ENCODE measurements at places on chromosomes 1 and 21. TPM values are rescaled to one million over a fixed set of nuclear protein-coding genes. Genes with fewer than 3 reads are reported as not detected.

- DNase-seq, result no peak
- no peaks in the 10 kb centered on the region for H3K36me3 ChIP-seq
- H3K4me3 ChIP-seq, result no peak overlapping the region
- no peak overlapping the region for H3K27ac ChIP-seq
Measured at GRCh38 chr1:184033711-184034167, 3.8 kb downstream of the COLGALT2 start.

GRCh38 chr1:50252196-50252595 is 143.5 kb downstream of the ELAVL4 start:
- no peaks in the 10 kb centered on the region for H3K36me3 ChIP-seq
- no peak overlapping the region for H3K4me3 ChIP-seq
- no peak for DNase-seq
- H3K27ac ChIP-seq, result no peak overlapping the region

GRCh38 chr1:108801101-108801500 is 54.6 kb downstream of the STXBP3 start:
- H3K27me3 ChIP-seq, result no peaks in the 10 kb centered on the region
- H3K27ac ChIP-seq, result no peak overlapping the region
- no peak for DNase-seq
- no peaks in the 10 kb centered on the region for H3K36me3 ChIP-seq

DNA sequence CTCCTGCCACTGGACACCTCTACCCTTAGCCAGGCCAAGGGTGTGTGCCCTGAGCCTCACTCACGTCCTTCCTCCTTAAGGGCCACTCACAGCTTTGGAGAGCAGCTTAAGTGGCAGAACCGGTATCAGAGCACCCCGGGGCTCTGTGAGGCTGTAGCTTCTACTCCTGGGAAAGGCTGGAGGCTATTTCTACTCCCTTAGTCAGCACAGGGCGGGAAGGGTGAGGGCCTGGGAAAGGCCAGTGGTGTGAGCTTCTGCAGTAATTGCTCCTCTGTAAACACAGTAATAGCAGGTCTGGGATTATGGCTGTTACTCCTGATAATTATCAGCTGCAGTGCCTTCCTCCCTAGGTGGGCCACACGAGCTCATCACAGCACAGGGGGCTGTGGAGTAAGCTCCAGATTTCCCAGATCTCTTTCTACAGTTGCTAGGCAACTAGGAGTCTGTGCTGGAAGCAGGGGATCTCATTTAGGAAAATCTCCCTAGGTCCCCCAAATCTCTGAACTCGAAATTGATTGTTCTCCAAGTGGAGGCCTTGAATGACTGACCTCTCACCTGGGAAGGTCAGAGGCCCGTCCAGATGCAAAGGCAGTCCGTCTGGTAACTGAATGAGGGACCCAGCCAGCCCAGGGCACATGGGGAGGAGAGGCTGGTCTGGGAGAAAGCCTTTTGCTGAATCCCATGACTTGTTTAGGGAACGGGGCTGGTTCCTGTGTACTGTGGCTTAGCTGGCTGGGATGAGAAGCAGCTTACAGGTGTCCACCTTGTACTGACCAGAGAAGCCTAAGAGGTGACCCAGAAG is 29.3 kb downstream of the IER5 start:
- peaks cover 7% of the 10 kb centered on the region for H3K4me1 ChIP-seq
- H3K27me3 ChIP-seq, result no peaks in the 10 kb centered on the region
- H3K36me3 ChIP-seq, result no peaks in the 10 kb centered on the region
- H3K27ac ChIP-seq, result no peak overlapping the region

GRCh38 chr1:58573705-58574591 is 3.1 kb downstream of the TACSTD2 start:
- H3K4me3 ChIP-seq, result no peak overlapping the region
- H3K4me1 ChIP-seq, result 0 out of 2 replicates have a peak, but pooled peaks cover 3% of the 10 kb centered on the region
- H3K27ac ChIP-seq, result no peak overlapping the region
- H3K27me3 ChIP-seq, result peaks cover 20% of the 10 kb centered on the region
- no peaks in the 10 kb centered on the region for H3K36me3 ChIP-seq

DNA sequence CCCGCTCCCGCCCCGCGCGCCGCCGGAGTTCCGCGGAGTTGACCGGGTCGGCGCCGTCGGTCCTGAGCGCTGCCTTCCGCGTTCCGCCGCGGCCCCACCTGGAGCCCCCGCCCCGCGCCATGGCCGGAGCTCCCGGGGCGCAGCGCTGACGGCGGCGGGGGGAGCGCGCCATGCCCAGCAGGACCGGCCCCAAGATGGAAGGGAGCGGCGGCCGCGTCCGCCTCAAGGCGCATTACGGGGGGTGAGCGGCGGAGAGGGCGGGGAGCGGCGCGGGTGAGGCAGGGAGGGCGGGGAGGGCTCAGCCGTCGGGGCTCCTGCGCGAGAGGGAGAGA is 216 bp downstream of the PRKCZ start:
- H3K4me1 ChIP-seq, result peaks cover 24% of the 10 kb centered on the region
- DNase-seq, result no peak
- no peak overlapping the region for H3K27ac ChIP-seq
- no peaks in the 10 kb centered on the region for H3K36me3 ChIP-seq
- H3K27me3 ChIP-seq, result peaks cover 2% of the 10 kb centered on the region
- peak overlapping the region; percentile 79 for H3K4me3 ChIP-seq

GRCh38 chr1:236468625-236469024 is 55.2 kb upstream of the LGALS8 start:
- no peaks in the 10 kb centered on the region for H3K27me3 ChIP-seq
- DNase-seq, result no peak
- no peak overlapping the region for H3K4me3 ChIP-seq
- H3K4me1 ChIP-seq, result peaks cover 10% of the 10 kb centered on the region
- no peaks in the 10 kb centered on the region for H3K36me3 ChIP-seq
- no peak overlapping the region for H3K27ac ChIP-seq

DNA sequence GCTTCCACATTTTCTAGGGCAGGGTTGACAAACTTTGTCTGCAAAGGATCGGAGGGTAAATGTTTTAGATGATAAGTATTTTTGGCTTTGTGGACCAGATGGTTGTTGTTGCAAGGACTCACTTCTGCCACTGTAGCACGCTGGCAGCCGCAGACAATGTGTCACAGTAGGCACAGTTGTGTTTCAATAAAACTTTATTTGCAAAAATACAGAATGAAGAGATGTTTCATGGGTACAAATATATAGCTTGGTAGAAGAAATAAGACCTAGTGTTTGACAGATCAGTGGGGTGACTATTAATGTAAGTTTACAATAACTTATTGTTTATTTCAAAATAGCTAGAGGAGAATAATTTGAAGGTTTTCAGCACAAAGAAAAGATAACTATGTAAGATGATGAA is 127.8 kb downstream of the GRIK3 start:
- no peak for DNase-seq
- H3K36me3 ChIP-seq, result no peaks in the 10 kb centered on the region
- H3K27ac ChIP-seq, result no peak overlapping the region
- H3K4me3 ChIP-seq, result no peak overlapping the region
- H3K27me3 ChIP-seq, result no peaks in the 10 kb centered on the region

GRCh38 chr1:94490556-94490955 is 51.0 kb downstream of the F3 start:
- no peaks in the 10 kb centered on the region for H3K4me1 ChIP-seq
- DNase-seq, result no peak
- H3K27me3 ChIP-seq, result no peaks in the 10 kb centered on the region
- no peak overlapping the region for H3K4me3 ChIP-seq
- H3K36me3 ChIP-seq, result no peaks in the 10 kb centered on the region

GRCh38 chr1:97920276-97920831 is 480 bp downstream of the DPYD start:
- no peaks in the 10 kb centered on the region for H3K36me3 ChIP-seq
- H3K4me3 ChIP-seq, result peak overlapping the region; percentile 78
- no peaks in the 10 kb centered on the region for H3K4me1 ChIP-seq
- H3K27me3 ChIP-seq, result peaks cover 2% of the 10 kb centered on the region
- no peak overlapping the region for H3K27ac ChIP-seq

GRCh38 chr1:220441211-220441610 is 86.7 kb upstream of the MARK1 start:
- H3K27me3 ChIP-seq, result no peaks in the 10 kb centered on the region
- H3K36me3 ChIP-seq, result no peaks in the 10 kb centered on the region
- DNase-seq, result no peak
- no peak overlapping the region for H3K27ac ChIP-seq
- no peaks in the 10 kb centered on the region for H3K4me1 ChIP-seq
- H3K4me3 ChIP-seq, result no peak overlapping the region

- H3K36me3 ChIP-seq, result no peaks in the 10 kb centered on the region
- H3K4me1 ChIP-seq, result no peaks in the 10 kb centered on the region
- no peak overlapping the region for H3K27ac ChIP-seq
- H3K4me3 ChIP-seq, result no peak overlapping the region
Measured at GRCh38 chr1:90133133-90133532, 138.2 kb downstream of the ZNF326 start.

Gene CELA2A
- total RNA-seq, result not detected

Gene CAP1
- 295 TPM for total RNA-seq

Gene COP1
- total RNA-seq, result 44.9 TPM

Gene CGN
- total RNA-seq, result 52.7 TPM

Gene ARHGAP30
- 0.39 TPM for total RNA-seq
